Stromal cell of bone marrow (primary cell): ENCODE measurements at places on chromosomes 12 and 14.

DNA sequence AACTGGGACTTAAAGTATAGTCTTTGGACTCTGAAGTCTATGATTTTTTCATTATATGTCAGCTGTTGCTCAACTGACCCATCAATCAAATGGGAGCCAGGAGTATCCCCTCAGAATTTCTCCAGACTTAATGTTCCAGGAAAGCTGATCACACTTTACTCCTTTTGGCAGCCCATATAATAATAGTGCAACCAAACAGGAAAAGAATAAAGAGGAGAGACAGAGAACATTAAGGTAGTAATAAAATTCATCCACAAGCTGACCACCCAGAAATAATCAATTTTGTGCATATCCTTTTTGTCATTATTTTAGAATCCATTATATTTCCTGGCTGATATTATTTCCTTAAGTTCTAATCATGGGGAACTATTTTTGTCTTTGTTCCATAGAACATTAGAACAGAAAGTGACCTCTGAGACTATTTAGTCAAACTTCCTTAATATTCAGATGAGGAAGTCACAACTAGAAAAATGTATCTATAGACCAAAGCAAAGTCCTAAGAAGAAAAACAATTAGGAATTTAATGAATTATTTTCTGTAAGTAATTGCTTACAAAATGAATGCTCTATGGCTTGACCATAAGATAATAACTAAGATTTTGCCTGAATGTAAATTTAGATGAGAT lies 238.1 kb upstream of the SEL1L start:
- DNase-seq, result no peak

DNA sequence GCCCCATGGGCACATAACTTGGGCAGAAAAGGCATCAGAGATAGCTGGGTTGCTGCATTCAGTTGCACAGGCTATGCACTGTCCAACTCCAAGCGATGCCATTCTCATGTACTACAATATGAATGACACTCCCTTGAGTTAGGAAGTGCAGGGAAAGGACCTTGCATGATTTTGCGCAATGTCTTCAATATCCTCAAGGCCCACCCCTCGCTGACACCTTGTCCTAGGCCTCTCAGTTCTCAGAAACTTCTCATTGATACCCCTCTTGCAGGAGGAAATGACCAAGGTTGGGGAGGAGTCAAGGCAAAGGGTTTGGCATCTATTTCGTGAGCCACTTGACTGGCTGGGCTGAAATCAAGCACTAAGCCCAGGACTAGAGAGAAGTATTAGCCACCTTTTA lies 70.4 kb downstream of the ARL6IP4 start:
- DNase-seq, result no peak

DNA sequence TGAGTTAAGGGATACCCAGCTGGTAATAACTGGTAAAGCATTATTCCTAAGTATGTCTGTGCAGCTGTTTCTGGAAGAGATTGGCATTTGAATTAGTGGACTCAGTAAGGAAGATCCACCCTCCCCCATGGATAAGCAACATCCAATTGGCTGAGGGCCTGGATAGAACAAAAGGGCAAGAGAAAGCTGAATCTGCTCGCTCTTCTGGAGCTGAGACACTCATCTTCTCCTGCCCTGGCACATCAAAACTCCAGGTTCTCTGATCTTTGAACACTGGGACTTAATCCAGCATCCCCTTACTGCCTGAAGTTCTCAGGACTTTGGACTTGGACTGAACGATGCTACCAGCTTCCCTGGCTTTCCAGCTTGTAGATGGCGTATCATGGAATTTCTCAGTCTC lies 63.1 kb upstream of the CNOT2 start:
- DNase-seq, result no peak

DNA sequence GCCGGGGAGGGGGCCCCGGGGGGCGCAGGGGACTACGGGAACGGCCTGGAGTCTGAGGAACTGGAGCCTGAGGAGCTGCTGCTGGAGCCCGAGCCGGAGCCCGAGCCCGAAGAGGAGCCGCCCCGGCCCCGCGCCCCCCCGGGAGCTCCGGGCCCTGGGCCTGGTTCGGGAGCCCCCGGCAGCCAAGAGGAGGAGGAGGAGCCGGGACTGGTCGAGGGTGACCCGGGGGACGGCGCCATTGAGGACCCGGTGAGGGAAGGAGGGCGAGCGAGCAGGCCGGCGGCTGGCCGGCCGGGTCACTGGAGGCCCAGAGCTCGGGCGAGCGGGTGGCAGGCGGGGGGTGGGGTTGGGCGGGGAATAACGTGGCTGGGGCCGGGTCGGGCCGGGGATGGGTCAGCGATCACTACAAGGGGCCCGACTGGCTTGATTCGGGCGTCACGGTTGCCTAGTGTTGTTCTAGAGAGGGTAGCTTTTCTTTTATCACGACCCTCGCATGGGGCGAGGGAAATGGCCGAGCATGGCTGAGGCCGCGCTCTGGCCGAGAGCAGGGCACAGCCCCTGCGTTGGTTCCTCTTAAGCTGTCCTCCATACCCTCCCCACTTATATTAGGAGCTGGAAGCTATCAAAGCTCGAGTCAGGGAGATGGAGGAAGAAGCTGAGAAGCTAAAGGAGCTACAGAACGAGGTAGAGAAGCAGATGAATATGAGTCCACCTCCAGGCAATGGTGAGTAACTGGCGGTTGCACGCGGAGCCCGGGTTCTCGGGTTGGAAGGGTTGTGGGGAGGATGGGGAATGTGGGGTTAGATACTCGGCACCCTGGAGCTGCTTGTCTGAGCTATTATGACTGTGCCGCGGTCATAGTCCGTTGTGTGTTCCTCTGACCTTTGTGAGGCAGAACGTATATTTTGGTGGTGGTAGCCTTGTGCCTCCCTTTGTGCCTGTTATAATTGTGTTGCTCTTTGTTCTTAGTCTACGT lies 603 bp downstream of the PABPN1 start:
- DNase-seq, result peak; percentile 38

- no peak for DNase-seq
Measured at GRCh38 chr14:22408547-22408946, 180.5 kb downstream of the DAD1 start.

DNA sequence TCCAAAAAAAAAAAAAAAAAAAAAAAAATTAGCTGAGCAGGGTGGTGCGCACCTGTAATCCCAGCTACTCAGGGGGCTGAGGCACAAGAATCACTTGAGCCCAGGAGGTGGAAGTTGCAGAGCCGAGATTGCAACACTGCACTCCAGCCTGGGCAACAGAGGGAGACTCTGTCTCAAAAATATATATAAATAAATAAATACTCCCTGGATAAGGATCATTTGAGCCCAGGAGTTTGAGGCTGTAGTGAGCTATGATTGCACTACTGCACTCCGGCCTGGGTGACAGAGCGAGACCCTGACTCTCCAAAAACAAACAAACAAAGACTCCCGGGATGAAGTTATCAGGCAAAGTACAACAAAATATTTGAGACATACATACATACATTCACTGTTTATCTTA lies 3.3 kb upstream of the NAA25 start:
- DNase-seq, result no peak

- no peak for DNase-seq
Measured at GRCh38 chr12:73057428-73057827, 785.3 kb downstream of the TRHDE start.

GRCh38 chr14:83894568-83894967 lies 1635.4 kb upstream of the FLRT2 start:
- no peak for DNase-seq

GRCh38 chr12:49261721-49262120 lies 3.2 kb upstream of the TUBA1C start:
- DNase-seq, result no peak

- DNase-seq, result no peak
Measured at GRCh38 chr12:91240386-91241095, 57.9 kb upstream of the DCN start.

DNA sequence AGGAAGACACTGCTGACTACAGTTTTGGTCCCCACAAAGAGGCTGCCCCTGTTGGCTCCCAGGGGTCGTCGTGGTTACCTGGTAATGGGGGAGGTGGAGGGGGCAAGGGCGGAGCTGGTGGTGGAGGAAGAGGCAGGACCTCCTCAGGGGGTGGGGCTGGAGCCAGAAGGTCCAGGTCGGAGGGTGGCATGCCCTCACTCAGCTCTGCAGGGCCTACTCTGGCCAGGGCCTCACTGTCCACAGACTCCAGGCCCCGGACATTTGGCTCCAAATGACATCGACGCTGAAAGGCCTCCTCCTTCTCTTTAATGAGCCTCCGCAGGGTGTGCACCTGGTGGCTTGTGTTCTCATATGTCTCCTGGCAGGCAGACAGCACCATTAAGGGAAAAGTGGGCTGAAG lies 28.5 kb downstream of the PRPF40B start:
- DNase-seq, result no peak

- DNase-seq, result no peak
Measured at GRCh38 chr14:25394791-25395391, 344.9 kb upstream of the STXBP6 start.

GRCh38 chr12:25469368-25469767 lies 83.7 kb downstream of the LMNTD1 start:
- no peak for DNase-seq

- no peak for DNase-seq
Measured at GRCh38 chr12:124757329-124757728, 106.3 kb downstream of the SCARB1 start.

DNA sequence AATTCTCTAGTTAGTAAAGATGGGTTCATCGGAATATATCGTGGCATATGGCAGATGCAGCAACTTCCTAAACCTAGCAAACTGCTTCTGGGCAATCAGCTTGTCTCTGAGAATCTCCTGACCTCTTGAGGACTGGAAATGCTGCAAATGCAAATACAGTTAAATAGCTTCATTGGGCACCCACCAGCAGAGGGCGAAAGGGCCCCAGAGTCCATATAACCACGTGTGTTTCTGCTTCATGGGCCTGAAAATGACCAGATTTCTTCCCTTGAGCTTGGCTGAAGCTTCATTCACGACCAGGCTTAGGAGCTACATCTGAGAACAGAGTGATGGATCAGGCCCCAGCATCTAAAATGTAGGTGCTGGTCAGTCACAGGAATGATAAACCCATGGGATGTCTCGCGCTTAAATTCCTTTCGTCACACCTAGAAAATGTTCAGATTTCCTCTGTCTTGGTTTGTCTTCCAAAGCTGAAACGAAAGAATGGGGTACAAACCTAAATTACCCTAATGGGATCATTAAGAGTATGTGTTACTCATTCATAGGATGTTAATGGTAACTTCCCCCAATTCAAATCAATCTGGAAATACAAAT lies 1482.5 kb upstream of the TMEM132C start:
- DNase-seq, result peak; percentile 45

DNA sequence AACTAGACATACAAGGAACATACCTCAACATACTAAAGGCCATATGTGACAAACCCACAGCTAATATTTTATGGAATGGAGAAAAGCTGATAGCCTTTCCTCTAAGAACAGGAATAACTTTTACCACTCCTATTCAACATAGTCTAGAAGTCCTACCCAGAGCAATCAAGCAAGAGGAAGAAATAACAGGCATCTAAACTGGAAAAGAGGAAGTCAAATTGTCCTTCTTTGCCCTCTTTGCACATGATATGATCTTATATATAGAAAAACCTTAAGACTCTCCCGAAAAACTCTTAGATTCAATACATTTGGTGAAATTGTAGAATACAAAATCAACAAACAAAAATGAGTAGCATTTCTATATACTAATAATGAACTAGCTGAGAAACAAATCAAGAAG lies 110.0 kb downstream of the ATP23 start:
- DNase-seq, result no peak

- no peak for DNase-seq
Measured at GRCh38 chr14:89702073-89702875, 252.3 kb downstream of the EFCAB11 start.

- no peak for DNase-seq
Measured at GRCh38 chr12:66050610-66051009, 79.9 kb downstream of the LLPH start.

GRCh38 chr12:96221391-96221790 lies 27.2 kb downstream of the ELK3 start:
- DNase-seq, result no peak

- DNase-seq, result no peak
Measured at GRCh38 chr12:31217356-31218130, 108.4 kb downstream of the SINHCAF start.

DNA sequence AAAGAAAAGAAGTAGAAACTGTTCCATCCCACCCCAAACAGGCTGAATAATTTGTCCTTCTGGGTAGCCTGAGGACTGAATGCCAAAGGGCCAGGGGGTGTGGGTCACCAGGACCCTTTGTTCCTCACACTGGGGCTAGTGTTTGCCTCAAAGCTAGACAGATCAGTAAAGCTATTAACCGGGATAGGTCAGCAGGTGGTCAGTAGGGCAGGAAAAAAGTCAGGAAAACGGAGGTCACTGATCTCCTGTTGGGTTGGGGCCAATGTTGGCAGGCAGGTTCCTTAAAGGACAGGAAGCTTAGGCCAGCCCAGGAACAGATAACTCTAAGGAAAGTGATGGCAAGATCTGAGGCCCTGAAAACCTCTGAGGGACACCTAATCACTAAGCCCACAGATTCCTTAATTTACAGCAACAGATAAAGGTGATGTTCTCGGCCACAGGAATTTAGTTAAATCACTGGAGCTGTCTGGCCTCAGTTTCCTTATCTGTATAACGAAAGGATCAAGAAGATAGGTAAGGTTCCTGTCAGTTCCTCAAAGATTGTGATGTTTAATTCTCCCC lies 22.7 kb upstream of the TMPO start:
- DNase-seq, result no peak

GRCh38 chr14:35201066-35201465 lies 78.7 kb downstream of the PRORP start:
- DNase-seq, result no peak

DNA sequence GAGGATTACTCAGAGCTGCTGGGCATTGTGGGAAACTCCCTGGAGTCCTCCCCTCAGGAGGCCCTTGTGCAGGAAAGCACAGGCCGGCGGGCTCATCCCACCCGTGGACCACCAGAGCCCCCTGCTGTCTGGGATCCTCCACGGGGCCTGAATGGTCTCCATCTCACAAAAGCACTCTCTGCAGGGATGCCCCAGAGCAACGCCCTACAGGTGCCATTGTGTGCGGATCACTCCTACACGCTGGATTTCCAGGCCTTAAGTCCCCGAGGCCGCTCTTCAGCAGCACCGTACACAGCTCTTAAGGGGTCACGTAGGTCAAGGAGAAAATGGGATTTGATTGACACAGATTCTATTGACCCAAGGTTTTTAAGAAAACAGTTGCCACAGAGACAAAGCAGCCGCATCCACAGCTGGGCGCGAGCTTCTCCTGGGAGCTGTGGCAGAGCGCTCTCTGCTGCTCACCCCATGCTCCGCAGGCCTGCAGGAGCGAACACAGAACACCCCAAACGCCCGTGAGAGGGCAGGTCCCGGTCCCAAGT lies 36.7 kb upstream of the RIMBP2 start:
- DNase-seq, result no peak

DNA sequence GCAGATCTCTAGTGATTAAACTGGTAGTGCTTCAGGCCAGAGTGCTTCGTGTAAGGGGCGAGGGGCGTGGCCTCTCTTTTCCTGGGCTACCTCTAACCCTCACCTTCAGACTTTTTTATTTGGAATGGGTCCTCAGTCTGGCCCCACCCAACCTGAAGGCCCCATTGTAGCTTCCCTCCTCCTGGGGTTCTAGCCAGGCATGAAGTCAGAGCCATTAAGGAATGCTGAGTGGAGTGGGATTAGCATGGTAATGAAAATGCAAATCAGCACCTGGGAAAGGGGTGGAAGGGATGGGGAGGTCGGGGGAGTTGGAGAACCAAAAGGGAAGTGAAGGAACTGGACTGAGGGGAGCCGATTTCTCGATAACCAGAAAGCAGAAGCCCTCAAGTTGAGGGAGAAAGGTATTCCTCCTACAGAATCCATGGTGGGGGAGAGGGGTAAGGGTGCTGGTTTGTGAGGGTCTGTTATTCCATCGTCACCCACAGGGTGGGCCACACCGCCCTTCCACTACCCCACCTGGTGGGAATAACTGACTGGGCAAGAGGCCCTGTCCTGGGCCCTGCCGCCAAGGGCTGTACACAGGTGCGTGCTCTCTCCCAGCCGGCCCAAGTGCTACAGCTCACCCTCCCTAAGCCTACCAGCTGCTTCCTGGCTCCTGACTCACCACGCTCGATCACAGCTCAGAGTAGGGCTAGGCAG lies 14.1 kb downstream of the ZFHX2 start:
- DNase-seq, result no peak
